ENCODE measurements at places on chromosomes 2 and 18.

DNA sequence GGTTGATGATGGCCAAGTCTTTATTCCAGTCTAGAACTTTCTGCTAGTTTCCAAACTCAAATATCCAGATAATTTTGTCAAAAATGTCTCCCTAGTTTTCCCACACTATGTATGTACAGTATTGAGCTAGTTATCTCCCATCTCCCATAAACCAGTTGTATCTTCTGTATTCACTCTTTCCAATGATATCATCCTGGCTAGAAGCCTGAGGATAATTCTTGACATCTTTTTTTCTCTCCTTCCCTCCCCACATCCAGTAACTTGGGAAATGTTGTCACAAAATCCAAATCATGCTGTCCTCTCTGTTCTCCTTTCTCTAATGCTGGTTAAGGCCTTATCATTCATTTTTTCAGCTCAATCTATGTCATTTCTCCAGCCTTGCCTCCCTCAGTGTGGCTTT is 553.8 kb upstream of the FANCL start:
- no peak for DNase-seq

GRCh38 chr18:70489986-70490933 is 201.4 kb downstream of the SOCS6 start:
- no peak for DNase-seq

DNA sequence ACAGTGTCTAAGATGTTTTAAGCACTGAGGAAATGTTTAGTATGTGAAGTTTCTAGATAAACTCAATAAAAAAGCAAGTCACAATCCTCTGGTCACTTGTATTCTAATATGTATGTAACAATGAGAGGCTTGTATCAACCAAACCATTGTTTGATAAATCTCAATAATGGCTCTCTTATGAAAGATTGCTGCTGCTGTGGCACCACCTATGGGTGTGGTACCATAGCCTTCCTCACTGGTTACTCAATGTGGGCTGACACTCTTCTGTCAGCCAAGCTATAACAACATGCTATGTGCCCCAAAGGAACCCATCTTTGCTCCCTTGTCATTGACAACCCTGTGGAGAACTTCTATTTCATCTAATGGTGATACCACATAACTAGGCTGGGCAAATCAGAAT is 12.6 kb upstream of the RAB1A start:
- no peak for DNase-seq

DNA sequence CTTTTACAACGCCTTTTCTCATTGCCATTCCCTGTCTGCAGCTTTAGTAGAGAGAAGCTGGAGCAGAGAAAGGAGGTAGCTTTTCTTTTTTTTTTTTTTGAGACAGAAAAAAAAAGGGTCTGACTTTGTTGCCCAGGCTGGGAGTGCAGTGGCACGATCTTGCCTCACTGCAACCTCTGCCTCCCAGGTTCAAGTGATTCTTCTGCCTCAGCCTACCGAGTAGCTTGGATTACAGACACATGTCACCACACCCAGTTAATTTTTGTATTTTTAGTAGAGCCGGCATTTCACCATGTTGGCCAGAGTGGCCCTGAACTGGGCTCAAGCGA is 25.0 kb upstream of the ACSL3 start:
- no peak for DNase-seq

- no peak for DNase-seq
These were observed 209.3 kb downstream of the EIPR1 start for GRCh38 chr2:3168230-3168891.

Measured in stimulated activated CD4-positive, alpha-beta T cell treated with anti-CD3 and anti-CD28 coated beads, Interleukin-1b, Interleukin-23, amount 100 ng/mL, for 48 hours (primary cell).